ENCODE measurements at places on chromosomes 1 and 21.

GRCh38 chr1:51558375-51558924 is 39.4 kb upstream of the EPS15 start:
- DNase-seq, result no peak

DNA sequence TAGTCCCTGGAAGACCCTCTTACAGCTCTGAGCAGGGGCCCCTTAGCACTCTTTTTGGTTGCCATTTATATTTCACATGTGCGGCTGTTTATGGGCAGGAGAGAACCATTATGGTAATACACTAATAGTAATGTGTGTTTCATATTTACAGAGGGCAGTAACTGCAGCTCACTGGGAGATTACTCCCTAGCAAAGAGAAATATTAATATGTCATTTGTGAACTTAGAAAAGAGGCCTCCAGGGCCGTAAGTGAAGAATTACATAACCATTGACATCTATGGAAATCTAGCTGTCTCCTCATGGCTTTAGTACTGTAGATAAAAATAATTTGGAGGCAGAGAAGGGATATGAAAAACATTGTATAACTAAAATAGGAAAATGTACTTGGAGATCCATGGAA is 23.4 kb upstream of the RGS16 start:
- DNase-seq, result no peak

GRCh38 chr21:27423038-27423437 is 456.1 kb upstream of the ADAMTS5 start:
- no peak for DNase-seq

DNA sequence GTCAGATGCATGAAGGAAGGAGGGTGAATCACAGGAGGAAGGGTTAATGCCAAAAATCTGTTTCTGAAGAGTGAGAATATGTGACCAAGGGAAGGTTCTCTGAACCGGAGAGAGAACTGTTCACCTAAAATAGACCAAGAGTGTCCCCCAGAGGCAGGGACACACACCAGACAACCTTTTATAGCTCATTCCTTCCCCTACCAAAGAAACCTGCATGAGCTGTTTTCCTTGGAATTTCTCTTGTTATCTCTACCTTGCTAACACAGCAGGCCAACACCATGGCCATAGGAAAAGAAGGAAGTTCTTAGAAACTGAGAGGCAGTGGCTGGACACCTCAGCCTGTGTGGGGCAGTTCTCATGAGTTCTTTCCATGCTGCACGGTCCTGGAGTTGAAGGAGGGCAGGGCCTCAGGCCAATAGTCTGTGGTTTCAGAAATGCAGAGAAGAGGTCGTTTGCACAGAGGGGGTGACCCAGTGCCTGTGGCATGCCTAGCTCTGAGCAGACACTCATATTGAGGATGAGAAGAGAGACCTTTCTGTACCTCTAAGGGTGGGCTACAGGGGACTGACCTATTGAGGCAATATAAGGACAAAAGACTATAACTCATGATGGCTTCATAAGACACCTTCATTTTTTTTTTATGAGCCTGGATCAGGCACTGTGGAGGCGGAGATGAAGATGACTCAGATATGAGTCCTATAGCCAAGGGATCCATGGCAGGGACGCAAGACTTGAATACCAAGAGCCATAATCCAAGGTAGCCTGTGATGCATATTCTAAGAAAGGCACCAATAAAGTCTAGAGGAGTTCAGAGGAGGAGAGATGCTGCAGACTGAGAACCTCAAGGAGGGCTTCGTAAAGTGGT is 39.4 kb downstream of the IGFN1 start:
- no peak for DNase-seq

DNA sequence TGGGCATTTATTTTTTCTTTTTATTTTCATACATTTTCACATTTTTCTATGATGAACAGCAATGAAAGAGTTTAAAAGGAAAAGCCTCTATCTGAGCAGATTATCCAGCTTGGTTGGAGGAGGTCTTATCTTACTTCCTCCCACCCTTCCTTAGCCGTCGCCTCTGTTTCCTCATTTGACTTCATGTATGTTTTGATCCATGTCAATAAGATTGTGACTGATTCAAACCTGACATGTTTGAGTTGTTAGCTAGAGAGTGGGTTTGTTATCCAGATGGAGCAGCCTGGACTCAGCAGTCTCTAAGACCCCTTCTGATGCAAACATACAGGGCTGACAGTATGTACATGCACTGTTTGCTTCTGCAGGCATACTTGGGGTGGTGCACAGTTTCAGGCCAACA is 31.2 kb downstream of the MACO1 start:
- no peak for DNase-seq

- DNase-seq, result no peak
These were observed 46.6 kb downstream of the KCNJ6 start for GRCh38 chr21:37869661-37870060.

DNA sequence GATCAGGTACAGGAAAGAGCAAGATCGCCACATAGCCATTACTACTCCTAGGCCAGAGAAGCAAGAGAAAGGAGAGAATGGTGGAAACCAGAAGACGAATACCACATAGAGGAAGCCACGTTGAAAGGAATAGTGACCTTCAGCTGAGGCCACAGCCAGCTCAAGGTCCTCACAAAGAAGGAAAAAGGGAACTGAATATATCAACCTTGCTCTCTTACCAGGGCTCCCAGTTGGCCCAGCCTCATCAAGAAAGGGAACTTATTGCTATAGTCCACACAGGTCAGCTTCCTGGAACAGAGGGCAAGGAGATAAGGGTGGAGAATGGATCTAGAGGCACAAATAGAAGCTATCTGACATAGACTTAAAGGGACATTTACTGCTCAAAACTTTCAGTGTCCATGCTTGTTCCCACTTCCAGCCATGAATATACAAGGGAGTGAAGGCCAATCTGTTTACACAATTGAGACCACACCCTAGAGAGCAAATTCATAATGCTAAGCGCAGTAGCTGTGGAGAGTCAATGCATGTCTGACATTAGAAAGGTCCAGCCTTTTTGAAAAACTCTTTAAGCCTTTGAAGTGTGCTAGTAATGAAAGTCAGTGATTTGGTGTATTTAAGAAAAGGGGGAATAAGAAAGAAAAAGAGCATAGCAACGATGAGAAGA is 120.7 kb upstream of the ZC3H11B start:
- no peak for DNase-seq

- no peak for DNase-seq
These were observed 31.9 kb upstream of the POFUT2 start for GRCh38 chr21:45319461-45320211.

- no peak for DNase-seq
These were observed 20.6 kb downstream of the CSF1 start for GRCh38 chr1:109931189-109931731.

GRCh38 chr1:19643121-19643520 is 990 bp upstream of the NBL1 start:
- no peak for DNase-seq

DNA sequence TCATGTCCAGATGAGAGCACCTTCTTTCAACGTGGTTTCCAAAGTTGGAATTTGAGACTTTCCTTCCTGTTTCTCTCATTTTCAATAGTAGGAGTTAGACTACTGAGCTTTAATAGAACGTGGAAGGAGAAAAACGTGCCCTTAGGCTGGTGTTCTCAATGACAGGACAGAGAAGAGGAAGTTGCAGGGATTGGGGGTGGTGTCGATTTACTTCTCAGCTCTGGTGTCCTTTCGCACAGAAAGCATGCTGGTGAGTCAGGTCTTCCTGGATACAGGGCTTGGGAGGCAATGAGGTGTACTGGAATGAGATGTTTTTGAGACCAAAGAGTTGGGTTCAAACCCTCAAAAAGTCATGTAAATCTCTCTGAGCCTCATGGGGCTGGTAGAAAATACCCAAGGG is 67.1 kb downstream of the HIVEP3 start:
- peak; percentile 67 for DNase-seq

DNA sequence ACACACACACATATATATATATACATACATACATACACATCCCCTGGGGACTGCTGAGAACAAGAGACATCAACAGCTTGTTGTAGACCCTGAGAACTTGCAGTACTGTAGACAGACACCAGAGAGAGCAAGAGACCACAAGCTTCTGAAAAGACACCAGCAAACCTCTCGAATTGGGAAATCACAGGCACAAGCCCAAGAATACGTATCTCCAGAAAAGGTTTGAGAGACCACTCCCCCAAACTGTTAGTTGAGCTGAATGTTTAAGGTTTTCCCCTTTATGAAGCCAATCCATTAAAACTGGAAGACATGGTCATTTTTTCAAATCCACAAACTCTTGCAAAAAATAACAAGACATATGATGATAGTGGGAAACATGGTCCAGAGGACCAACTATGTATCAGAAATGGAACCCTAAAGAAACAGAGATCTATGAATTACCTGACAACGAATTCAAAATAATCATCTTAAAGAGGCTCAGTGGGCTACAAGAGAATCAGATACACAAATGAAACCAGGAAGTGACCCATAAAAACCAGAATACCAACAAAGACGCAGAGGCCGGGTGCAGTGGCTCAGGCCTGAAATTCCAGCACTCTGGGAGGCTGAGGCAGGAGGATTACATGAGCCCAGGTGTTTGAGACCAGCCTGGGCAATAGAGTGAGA is 45.1 kb downstream of the SLC2A1 start:
- peak; percentile 87 for DNase-seq

- DNase-seq, result no peak
These were observed 649 bp downstream of the PTPN7 start for GRCh38 chr1:202159534-202160371.

- DNase-seq, result no peak
These were observed 16.7 kb downstream of the COL6A1 start for GRCh38 chr21:45998276-45998701.

GRCh38 chr1:201656311-201657032 is 117.5 kb downstream of the NAV1 start:
- DNase-seq, result peak; percentile 54

GRCh38 chr21:45536301-45537081 is 5.7 kb downstream of the SLC19A1 start:
- DNase-seq, result no peak

DNA sequence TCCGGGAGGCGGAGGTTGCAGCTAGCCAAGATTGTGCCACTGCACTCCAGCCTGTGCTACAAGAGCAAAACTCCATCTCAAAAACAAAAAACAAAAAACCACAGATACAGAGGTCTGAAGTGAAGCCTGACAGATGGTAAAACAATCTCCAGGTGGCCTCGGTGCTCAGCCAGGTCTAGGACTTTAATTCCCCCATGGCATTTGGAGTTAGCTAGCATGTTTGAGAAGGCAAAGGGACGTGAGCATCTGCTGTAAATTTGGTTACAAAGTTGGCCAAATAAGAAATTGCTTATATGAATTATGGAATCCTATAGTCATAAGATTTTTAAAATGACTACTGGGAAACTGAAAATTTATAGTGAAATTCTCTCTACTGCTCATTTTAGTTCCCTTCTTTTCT is 98.3 kb upstream of the FMN2 start:
- no peak for DNase-seq

GRCh38 chr21:29928537-29928936 is 11.3 kb downstream of the GRIK1 start:
- no peak for DNase-seq

GRCh38 chr1:86239490-86239889 is 82.9 kb upstream of the COL24A1 start:
- DNase-seq, result no peak

DNA sequence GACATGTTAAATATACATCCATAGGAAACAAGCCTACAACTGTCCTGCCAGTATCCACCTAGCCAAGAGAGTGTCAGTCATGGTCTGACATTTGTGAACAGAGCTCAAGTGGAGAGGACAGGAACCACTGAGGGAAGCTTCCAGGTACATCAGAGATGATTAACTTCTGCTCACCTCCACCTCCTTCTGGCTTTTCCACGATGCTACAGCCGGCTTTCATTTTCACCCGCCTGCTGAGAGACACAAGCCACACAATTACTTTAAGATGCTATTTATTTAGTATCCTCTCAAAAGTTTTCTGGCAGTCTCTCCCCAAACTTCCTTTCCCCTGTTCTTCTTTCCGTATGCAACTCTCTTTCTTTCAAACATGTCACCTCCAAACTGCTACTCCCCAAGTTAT is 2.1 kb downstream of the ETV3 start:
- no peak for DNase-seq

GRCh38 chr1:39391691-39392679 is 99.5 kb upstream of the BMP8A start:
- peak; percentile 90 for DNase-seq

DNA sequence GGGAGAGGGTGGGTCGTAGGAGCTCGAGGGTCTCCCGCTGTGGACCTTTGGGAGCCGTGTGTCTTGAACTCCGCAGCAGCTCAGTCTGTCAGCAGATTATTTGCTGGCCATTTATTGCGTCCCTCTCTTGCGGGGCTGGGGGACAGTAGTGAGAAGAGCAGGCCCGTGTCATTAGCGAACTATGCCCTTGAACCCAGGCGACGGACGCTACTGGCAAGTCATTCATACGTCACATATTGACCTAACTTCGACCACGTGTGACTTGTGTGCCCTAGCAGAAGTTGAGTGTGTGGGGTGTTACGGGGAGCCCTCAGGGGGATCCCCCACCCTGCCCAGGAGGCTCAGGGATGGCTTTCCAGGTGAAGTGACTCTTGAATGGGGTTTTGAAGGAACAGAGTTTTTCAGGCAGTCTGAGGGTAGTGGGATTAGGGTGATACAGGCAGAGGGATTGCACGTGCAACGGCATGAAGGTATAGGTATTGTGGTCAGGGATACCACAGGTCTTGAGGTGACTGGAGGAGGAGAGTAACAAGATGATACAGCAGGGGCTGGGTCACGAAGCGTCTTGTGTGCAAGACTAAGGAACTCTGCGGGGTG is 13.0 kb downstream of the RCC1 start:
- no peak for DNase-seq

GRCh38 chr1:3094863-3095780 is 26.1 kb downstream of the PRDM16 start:
- DNase-seq, result no peak

DNA sequence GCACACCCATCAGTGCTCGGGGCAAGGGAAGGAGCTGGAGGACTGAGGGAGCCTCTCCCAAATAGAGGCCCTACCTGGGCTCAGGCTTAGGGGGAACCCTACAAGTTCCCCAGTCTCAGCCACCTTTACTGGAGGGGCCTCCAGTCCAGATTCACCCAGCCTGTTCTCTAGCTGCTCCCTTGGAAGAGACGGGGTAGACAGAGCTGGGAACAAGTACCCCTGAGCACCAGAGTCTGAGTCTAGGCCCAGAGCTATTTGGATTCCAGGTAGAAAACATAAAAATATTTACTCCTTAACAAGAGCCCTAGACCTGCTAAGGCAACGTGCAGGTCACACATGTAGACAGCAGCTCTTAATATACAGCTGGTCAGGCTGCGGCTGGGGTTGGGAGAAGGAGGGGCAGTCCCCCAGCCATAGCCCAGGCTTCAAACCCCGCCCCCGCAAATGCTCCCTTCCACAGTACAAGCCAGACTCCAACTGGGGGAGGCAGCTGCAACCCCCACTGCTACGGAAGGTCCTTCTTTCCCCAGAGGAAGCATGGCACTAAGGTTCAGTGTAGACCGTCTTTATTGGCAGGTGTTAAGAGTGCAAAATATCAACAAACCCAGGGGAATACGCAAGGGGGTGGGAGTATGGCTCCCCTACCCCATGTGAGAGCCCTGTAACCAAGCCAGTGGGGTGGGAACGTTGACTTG is 8.0 kb downstream of the TENT5B start:
- DNase-seq, result no peak

GRCh38 chr1:99726407-99726806 is 40.0 kb downstream of the FRRS1 start:
- no peak for DNase-seq

- no peak for DNase-seq
These were observed 127.8 kb upstream of the NGF start for GRCh38 chr1:115465802-115466363.

- no peak for DNase-seq
These were observed 307.0 kb upstream of the PTBP2 start for GRCh38 chr1:96414598-96414997.

- peak; percentile 82 for DNase-seq
These were observed 16.2 kb downstream of the ROR1 start for GRCh38 chr1:63789856-63790605.

GRCh38 chr1:38208716-38209632 is 162.4 kb upstream of the POU3F1 start:
- DNase-seq, result no peak

Data from NCI-H2029 (cell line).